ENCODE measurements at places on chromosomes 1 and 21.

DNA sequence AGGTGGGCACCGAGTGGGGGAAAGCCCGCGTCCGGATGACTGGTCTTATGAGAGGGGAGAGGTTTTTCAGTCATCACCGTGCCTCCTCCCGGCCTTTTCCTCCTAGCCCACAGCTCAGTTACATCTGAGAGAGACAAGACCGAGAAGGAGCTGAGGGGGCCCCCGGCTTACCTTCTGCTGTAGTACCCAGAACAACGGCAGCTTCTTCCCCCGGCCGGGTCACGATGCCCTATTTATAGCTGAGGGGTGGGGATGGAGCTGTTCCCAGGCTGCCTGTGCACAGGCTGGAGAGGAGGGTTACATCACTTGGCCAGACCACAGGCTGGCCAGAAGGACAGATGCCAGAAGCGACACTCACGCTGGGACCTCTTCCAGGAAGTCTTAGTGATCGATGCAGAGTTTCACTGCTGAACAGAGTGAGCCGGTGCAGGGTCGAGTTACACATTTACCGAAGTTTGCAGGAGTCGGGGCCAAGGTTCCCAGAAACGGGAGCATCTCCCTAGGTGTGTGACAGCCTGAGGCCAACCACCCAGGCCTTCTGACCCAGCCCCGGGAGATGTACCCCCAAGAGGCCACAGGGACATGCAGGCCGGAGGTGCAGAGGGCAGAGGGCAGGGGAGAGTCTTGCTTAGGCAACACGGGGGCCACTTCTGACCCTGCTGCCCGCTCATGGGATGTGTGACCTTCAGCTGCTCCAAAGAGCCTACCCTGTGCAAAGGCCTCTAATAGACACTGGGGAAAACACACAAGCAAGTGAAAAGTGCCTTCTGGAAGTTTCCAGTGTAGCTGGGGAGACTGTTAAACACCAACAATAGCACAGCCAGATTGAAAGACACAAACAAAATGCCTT, at the start of gene AGT:
AGT (minus strand) TSS at position 208 of the 850 bp plus-strand sequence. CDS start 3,299 bp downstream, outside the sequence.
- no peak for DNase-seq

DNA sequence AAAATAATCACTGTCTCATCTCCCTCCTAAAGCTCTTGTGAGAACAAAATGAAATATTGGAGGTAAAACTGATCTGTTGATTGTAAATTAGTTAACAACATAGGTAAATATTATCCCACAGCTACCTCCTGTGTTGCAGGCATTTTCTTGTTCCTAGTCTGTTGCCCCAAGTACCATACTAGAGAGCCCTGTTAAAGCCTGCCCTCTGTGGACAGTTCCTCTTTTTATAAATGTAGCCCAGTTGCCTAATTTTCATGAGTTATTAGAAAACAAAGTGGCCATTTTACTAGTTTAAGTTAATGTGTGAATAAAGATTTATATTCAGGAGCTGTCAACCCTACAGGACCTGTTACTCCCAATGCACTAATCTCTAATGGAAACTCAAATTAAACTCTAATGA, 180.0 kb upstream of the KCND3 start:
- DNase-seq = no peak

DNA sequence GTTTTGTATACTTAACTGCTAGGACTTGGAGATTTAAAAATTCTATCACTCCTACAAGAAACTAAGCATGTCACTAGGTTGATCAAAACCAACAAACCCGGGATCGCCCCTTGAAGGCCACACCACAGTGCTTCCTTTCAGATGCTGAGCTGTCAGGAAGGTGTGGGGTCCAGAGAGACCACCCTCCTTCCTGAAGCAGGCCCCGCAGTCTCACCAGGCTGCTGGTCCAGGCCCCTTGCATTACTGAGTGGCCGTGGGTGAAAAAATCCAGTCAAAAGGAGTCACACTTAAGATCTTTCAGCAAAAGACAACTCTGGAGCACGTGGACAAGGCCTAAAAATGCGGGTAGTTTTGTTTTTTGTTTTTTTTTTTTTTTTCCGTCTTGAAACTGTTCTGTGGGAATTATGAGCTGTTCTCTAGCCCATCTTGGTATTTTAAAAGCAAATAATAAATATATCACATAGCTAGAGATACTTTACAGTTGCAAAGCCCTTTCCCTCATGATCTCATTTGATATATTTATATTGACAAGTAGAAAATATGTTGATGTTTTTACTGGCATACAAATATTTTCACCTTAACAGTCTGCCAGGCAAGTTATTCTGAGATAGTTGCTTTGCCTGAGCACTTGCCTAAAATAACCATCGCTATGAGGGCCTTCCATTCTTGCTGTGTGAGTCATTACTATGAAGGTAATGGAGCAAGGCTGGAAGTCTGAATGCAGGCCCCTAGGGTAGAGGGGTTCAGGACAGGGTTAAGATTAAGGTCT, 73.1 kb upstream of the EDEM3 start:
- no peak for DNase-seq

- DNase-seq = no peak
Observed at GRCh38 chr1:1284221-1285101, 4.2 kb downstream of the SCNN1D start.

DNA sequence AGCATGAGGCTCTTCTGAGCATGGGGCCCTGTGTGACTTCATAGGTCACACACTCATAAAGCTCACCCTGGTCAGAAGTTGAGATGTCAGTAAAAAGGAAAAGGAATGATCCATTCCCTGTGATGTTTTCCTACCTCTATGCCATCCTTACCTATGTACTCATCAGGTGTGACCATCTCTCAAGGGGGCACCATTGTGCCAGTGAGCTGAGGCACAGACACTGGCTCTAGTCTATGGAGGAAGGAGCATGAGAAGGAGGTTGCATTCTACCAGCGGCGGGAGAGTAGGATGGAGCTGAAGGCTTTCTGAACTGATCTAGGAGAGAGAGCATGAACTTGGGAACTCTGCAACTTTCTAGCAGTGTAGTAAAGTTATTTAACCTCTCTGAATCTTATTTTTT, 65.8 kb upstream of the RGL1 start:
- no peak for DNase-seq

DNA sequence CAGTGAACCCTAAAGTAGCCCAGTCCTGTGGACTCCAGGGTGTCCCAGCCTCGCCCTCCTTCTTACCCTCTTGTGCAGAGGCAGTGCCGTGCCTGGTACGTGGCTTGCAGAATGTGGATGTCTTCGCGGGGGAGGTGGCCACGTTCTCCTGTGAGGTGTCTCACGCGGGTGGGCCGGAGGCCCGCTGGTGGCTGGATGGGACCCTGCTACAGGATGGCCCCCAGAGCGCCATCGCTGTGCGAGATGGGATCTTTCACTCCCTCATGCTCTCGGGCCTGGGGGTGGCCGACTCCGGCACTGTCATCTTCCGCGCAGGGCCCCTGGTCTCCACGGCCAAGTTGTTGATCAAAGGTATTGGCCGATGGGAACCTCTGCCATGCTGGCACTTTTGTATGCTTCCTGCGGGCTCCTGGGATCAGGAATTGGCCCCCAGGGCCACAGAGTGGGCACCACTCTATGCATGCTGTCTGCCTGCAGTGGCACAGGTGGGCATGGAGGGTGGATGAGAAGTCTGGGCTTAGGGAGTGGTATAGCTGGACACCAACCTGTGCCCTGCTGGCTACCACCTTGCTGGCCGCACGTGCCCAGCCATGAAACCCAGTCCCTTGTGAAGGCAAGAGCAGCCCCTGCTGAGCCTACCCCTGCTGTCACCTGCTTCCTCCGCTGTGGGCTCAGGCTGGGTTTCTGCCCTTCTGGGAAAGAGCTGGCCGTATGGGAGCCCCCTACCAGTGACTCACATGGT, 92.9 kb downstream of the TRIM11 start:
- no peak for DNase-seq
